ENCODE measurements at places on chromosomes 16 and 17. TPM values are rescaled to one million over a fixed set of nuclear protein-coding genes. Genes with fewer than 3 reads are reported as not detected.

The MYO15A gene
- total RNA-seq, result under 0.01 TPM

- DNase-seq, result no peak
Observed at GRCh38 chr16:69306031-69306430, 5.1 kb upstream of the VPS4A start.

DNA sequence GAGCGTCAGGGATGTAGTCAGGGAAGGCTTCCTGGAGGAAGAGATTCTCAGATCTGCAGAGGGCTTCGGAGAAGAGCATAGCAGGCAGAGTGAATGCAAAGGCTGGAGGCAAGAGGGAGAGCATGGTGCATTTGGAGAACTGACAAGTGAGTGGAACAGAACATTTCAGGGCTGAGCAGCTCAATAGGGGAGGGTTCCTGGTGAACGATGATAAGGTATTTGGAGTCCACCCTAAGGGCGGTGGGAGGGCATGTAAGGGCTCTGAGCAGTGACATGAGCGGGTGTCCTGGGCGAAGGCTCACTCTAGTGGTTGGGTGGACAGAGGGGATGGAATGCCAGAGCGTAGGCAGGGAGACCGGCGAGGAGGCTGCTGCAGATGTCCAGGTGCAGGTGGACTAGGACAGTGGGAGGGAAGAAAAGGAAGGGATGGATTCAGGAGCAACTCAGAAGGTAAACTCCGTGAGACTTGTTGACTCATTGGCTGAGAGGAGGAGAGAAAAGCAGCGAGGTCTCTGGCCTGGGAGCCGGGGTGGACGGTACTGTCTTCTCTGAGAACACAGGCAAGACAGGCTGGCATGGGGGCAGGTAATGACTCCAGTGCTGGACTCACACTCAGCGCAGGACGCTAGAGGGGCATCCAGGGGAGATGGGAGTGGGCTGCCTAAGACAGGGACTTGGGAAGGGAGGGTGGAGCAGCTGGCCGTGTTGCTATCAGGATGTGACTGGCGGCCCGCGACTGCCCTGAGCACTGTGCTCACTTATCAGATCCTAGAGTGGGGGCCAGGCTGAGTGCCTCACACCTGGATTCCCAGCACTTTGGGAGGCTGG is 1.4 kb upstream of the PITPNA start:
- no peak for DNase-seq

GRCh38 chr16:52451971-52452421 is 94.9 kb downstream of the TOX3 start:
- DNase-seq, result no peak

- no peak for DNase-seq
Observed at GRCh38 chr17:60371818-60372510, 20.0 kb downstream of the USP32 start.

The ANKRD40CL gene
- not detected for total RNA-seq

GRCh38 chr17:2023692-2024571 is 1.2 kb downstream of the RTN4RL1 start:
- DNase-seq, result peak; percentile 72

The RAB26 gene
- 0.20 TPM for total RNA-seq

The OR1A1 gene
- total RNA-seq, result not detected

GRCh38 chr17:82710499-82711232 is 5.8 kb upstream of the FN3KRP start:
- DNase-seq, result no peak

The CD300H gene
- not detected for total RNA-seq

- peak; percentile 9 for DNase-seq
Observed at GRCh38 chr17:1999557-2000251, 25.4 kb downstream of the RTN4RL1 start.

DNA sequence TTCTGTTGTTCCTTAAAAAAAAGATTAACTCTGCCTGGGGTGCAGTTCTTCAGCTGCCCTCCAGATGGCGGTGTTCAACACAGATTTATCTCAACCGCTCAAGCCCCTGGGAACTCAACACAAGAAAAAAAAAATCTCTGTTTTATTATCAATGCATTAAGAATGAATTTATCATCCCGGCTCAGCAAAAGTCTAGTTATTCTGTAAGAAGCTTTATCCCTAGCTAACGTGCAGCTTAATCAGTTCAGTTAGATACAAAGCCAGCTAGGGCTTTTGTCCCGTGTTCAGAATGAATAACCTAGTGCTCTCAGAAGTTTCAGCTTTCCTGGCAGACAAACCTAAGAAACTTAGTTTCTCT is 475.9 kb upstream of the CCL2 start:
- peak; percentile 73 for DNase-seq

- peak; percentile 75 for DNase-seq
Observed at GRCh38 chr17:34637548-34638525, 58.5 kb downstream of the TMEM132E start.

GRCh38 chr16:66287416-66287815 is 79.1 kb upstream of the CDH5 start:
- DNase-seq, result no peak

The CCL16 gene
- under 0.01 TPM for total RNA-seq

DNA sequence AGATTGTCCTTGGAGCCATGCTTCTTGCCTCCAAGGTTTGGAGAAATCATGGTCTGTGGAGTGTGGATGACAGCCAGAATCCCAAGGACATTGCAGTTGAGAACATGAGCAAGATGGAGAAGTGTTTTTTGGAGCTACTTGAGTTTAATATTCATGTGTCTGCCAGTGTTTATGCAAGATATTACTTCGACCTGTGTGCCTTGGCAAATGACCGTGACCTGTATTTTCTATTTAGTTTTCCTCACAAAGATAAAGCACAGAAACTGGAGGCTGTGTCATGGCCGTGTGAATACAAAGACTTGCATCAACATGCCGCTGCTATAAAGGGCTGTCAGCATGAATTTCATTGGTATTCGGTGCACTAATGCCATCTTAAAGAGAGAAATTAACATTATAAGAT is 9.0 kb downstream of the GGA2 start:
- no peak for DNase-seq

- no peak for DNase-seq
Observed at GRCh38 chr16:17457513-17457912, 13.2 kb downstream of the XYLT1 start.

GRCh38 chr16:54015147-54015546 is 271.4 kb downstream of the IRX3 start:
- no peak for DNase-seq

DNA sequence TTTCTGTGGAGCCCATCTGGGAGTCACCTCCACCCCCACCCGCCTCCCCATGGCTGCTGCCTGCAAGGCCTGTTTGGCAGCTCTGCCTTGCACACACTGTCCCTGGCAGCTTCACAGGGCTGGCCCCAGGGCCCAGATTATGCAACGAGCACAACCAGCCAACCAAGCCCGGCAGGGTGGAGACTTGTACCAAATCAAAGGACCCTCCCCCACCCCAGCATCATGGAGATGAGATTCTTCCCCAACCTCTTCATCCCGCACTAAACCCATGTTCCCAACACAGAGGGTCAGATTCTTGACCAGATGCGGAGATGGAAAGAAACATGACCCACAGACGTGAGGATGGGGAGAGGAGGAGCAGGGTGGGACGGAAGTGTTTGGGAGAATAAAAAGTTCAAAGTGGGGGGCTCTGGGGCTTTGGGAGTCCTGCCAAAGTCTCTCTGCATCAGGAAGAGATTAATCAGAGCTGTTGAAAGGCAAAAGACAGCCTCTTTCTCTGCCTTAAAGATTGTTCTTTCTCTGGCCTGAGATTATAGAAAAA is 3.8 kb downstream of the SMARCD2 start:
- no peak for DNase-seq

The SLC22A31 gene
- total RNA-seq, result not detected

GRCh38 chr16:15855704-15856003 is 1.2 kb downstream of the MYH11 start:
- no peak for DNase-seq

- no peak for DNase-seq
Observed at GRCh38 chr16:5982979-5983378, 885.4 kb upstream of the EEF2KMT start.

DNA sequence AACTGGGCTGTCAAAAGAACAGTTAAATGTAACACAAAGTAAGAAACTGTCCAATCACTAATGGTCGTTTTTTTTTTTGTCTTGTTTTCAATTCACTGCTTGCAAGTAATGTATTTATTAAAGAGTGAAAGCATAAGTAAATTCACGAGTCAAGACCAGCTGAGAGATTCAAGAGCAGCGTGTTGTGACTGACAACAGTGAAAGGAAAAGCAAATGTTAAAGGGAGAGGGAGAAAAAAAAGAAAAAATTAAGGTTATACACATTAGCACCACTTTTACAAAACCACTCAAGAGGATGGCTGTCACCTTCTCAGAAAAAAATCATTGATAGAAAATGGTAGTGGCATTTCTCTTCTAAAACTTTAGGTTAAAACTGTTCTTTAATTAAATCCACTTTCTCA is 36.1 kb downstream of the GPATCH8 start:
- DNase-seq, result peak; percentile 6

DNA sequence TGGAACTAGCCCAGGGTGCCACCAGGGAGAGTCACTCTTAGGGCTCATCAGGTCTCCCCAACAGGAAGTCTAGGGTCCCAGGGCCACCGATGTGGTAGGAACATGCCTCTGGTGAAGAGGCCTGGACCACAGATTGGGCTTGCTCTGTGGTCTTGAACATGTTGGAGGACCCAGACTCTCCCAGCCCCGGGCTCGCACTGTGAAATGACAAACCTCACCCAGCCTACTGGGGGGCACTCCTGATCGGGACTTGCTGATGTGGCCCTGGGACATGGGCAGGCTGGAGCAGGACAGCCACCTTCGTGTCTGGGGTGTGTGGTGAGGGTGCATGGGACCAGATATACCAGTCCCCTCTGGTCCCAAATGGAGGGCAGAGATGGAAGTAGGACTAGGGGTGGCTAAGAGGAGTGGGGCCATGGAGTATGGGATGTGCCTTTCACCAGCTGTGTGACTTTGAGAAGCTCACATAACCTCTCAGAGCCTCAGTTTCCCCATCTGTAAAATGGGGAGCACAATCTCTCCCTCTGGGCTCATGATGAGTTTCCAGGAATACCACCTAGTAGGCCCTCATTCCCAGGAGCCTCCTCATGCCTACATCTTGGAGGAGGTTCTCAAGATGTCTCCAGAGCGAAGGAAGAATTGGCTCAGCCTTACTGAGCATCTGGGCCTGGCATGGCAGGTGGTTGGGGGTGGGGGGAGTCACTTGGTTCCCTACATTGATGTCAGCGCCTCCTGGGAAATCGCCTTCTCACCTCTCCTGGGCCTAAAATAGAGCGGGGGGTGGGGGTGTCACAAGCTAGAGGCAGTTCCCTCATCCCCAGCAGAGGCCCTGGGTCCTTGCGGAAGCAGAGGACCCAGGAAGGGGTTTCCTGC is 1.5 kb upstream of the ADAM11 start:
- DNase-seq, result no peak

The TCAP gene
- under 0.01 TPM for total RNA-seq

The CACNG1 gene
- not detected for total RNA-seq

The CD7 gene
- total RNA-seq, result not detected

GRCh38 chr17:76266244-76266938 is 1.2 kb downstream of the UBALD2 start:
- DNase-seq, result peak; percentile 67

DNA sequence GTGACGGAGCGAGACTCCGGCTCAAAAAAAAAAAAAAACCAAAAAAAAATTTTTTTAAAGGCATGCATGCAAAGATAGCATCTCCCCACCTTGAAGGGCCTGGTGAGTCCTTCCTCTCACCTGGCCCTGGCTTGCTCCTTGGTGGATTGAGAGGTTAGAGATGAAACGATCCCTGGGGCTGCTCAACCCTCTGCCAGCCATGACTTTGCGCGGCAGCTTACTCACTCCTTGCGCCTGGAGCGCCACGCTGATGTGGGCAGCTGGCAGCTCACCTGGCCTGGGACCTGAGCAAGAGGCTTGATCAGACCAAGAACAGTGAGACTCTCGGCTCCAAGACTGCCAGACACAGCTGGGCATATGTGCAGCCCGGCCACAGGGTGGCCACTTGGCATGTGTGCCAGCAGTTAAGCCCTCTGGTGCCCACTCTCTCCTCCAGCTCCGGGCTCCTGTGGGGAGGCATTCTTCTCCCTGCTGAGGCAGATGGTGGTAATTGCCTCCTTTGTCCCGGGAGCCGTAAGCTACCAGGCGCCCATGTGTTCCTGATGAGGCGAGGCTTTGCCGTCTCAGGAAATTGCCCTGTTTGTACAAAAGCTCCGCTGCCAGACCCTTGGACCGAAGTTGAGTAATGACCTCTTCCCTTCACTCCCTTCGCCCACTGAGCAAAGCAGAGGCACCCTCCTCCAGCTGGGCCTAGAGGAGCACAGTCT is 5.1 kb upstream of the EVPL start:
- DNase-seq, result no peak

- no peak for DNase-seq
Observed at GRCh38 chr17:58228679-58229078, 9.6 kb upstream of the MKS1 start.

DNA sequence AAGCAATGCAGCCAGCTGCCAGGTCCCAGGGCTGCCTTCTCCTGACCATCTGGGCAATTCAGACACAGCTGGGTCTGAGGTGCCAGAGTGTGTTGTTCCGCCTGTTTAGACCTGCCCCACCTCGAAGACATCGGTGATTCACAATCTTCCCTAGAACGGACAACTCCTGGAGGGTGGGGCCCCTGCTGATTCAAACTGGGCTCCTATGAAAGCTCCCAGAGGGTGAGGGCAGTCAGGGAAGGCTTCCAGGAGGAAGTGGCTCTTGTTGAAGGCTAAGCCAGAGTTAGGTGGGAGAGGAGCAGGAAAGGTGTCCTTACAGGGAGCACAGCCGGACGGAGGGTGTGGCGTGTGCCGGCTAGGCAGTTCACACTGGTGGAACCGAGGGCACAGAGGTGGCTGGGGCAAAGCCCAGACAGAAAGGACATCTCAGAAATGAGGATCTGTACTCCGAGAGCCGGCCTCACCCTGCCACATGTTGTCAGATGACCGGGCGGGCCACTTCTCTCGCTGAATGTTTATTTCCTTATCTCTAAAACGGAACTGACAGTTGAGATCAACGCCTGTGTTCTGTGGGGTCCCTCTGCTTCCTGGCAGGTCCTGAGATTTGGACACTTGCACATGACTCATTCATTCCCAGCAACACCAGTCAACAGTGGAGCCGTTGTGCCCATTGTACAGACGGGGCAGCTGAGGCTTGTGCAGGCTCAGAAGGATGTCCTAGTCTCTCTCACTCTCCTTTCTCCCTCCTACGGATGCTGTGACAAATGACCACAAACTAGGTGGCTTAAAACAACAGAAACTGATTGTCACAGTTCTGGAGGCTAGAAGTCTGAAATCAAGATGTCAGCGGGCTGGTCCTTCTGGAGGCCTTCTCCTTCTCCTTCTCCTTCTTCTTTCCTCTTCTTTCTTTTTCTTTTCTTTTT is 26.9 kb upstream of the LITAF start:
- DNase-seq, result peak; percentile 29

The SPATA22 gene
- not detected for total RNA-seq

The C17orf113 gene
- 0.20 TPM for total RNA-seq

GRCh38 chr16:81921843-81922584 is 89.3 kb downstream of the SDR42E1 start:
- DNase-seq, result peak; percentile 77

- DNase-seq, result no peak
Observed at GRCh38 chr17:32831627-32832243, 45.2 kb downstream of the MYO1D start.

Measured in lung microvascular endothelial cell (primary cell).